ENCODE measurements at places on chromosomes 1 and 21.

DNA sequence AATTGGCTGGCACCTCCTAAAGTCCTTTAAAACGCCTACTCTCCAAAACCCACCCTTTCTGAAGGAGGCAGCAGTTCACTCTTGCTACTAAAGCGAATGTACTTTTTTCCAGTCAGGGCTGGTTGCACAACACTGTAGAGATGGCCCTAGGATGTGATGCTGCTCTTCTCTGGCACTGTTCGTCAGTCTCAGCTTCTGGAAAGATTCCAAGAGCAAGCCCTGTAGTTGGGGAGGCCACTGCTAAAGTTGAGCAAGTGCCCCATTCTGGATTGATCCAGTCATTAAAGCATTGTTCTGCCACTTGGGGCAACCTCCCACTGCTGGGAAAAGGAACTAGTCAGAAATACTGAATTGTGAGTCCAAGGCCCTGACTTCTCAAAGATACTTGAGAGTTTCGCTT, 28.5 kb upstream of the KCNQ4 start:
- DNase-seq = no peak

GRCh38 chr1:8754993-8755392, 62.4 kb downstream of the RERE start:
- DNase-seq = no peak

GRCh38 chr1:4970532-4970931, 316.1 kb downstream of the AJAP1 start:
- no peak for DNase-seq

DNA sequence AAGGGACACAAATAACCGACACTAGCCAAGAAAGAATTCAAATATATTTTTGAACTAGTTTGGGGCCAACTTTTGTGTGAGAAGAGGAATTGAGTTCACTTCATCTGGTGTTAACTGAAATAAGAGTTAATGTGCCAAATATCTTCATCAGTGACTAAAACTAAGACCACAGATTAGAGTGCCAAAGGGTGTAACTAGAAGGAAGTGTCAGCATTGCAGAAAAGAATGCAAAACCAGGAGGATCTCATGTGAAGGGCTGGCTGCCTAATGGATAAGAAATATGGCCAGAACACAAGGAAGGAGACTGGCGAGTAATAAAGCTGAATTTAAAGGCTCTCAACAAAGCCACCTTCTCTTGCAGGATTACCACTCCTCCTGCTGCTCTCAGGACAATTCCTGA, 61.8 kb upstream of the LRRC8D start:
- no peak for DNase-seq

DNA sequence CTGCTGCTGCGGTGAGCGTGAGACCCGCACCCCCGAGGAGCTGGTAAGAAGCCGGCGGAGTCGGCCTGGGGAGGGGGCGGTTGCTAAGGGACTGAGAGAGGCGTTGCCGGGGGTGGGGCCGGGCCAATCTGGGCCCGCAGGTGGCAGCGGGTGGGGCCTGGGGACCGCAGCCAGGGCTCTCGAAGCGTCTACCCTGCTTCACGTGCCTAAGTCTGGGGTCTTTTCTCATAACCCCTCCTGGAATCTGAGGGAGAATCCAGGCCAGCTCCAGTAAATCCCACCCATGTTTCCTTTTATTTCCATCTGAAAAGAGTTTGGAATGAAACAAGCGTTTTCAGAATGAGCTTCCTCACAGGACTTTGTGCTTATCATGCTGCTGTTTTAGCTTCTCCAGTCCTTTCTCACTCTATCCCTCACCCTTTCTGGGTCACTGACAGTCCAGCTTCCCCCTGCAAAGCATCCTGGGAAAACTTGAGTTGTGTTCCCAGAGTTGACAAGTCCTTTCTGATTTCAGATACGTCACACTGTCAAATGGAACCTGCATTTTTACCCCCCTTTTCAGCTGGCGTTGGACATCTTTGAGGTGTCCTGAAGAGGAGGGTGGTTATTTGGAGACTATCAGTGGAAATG, 431 bp downstream of the CLCN6 start:
- no peak for DNase-seq

- no peak for DNase-seq
These were observed 425.3 kb downstream of the NPHP4 start for GRCh38 chr1:5566924-5567323.

GRCh38 chr1:92443893-92444292, 42.8 kb downstream of the GFI1 start:
- DNase-seq = no peak

DNA sequence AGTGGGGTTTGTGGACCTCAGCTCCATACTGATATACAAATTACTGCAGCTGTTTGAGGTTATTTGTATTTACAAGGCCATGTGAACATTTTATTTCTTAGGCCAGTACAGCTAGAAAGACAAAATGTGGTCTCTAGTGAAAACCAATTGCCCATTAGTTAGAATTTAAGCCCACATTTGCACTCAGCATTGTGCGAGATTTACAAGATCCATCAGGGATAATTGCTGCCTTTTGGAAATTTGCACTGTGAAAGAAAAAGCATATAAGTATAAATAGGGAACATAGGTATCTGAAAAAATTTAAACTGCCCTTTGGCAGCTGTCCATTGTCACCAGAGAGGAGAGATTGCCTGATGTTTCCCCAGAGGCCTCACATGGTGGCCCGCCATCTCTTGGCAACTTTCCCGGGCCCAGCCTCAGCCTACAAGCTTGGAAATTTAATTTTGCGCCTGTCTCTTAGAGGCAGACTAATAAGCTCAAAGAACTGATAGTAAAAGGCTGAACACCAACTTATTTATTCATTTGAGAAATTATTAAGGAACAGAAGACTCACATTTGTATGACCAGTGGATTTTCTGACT, 120.7 kb downstream of the MAP3K21 start:
- DNase-seq = no peak

DNA sequence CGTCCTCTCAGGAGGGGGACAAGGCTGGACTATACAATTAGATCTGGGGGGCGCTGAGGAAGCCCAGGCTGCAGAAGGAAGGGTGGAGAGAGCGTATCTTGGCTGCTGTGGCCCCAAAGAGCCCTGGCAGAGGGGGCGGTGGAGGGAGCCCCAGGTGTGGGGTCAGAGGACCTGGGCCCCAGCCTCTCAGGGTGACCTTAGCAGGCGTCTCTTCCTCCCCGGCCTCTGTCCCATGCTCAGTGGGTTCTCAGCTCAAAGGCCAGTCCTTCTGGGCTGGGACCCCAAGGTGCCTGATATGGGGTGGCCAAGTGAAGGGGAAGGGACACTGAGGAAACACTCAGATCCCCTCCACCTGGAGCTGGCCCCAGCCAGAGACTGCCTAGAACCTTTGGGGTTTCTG, 1.8 kb downstream of the FAM131C start:
- no peak for DNase-seq

DNA sequence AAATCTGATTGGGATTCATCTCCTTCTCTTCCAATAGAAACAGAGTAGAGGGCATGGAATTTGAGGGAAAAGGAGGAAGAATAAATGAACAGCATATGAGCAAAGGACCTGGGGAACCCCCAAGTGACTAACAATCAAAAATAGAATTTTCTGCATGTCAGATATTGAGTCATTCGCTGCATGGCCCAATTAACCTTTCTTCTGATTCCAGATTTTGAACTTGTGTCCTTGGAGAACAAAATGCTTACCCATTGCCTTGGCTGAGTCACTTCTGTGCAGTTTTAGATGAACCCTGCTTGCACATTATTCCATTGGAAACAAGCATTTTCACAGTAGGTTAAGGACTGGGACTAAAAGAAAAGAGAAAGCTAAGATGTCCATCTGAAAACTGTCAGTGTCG, 390.5 kb downstream of the ST6GALNAC3 start:
- no peak for DNase-seq

DNA sequence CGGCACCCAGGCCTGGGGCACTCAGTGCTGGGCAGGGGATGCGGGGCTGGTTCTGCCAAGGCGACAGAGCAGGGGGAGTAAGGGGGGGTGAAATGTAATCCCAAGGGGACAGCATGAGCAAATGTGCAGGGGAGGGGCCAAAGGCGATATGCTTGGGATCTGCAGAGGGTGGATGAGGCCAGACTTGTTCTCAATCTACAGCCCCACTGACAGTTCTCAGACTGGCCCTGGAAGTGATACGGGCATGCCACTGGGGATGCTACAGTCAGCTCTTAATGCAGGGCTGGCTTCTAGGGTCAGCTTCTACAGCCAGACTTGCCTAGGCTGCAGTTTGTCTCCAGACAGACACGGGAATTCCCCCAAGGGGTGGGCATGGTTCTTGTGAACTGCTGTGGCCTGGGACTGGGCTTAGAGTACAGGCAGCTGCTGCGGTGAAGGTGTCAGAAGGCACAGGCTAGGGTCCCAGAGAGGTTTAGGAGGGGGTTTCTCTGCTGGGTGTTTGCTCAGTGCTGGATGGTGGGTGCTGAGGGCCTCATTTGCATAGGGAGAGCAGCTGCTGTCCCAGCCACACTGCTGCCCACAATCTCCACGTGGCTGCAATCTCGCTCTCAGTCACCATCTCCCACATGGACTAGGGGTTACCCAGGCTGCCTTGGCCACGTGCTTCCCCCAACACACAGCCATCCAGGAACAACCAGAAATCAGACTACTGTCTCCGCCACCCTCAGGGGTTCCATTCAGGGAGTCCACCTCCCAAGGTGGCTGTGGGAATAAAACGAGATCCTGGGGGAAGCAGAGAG, 190.1 kb downstream of the HIVEP3 start:
- peak; percentile 3 for DNase-seq

DNA sequence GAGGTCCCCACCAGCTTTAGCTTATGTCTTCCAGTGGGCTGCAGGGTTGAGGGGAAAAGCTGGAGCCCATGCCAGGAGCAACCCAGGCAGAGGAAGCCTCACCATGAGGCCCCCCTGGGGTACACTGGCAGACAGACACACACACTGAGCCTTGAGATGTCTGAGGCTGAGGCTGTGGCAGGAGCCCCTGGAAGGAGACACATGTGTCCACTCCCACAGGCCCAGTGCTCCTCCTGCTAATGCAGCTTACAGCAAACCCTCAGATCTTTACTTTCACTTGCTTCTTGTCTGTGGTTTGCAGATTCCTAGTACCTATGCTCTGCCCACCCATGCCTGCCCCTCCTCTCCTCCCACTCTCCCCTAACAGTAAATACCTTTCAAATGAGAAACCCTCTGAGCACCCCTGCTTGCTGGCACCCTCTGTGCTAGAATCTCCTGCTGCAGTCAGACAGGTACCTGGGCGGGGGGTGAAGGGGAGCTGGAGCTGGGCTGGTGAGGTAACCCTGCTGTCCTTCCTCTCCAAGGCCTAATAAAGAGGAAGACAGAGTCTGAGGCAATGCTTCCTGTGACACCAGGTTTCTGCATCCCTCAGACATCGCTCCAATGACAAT, 63.4 kb upstream of the NEK2 start:
- no peak for DNase-seq

- no peak for DNase-seq
These were observed 456.2 kb downstream of the KCNT2 start for GRCh38 chr1:196152086-196152485.

DNA sequence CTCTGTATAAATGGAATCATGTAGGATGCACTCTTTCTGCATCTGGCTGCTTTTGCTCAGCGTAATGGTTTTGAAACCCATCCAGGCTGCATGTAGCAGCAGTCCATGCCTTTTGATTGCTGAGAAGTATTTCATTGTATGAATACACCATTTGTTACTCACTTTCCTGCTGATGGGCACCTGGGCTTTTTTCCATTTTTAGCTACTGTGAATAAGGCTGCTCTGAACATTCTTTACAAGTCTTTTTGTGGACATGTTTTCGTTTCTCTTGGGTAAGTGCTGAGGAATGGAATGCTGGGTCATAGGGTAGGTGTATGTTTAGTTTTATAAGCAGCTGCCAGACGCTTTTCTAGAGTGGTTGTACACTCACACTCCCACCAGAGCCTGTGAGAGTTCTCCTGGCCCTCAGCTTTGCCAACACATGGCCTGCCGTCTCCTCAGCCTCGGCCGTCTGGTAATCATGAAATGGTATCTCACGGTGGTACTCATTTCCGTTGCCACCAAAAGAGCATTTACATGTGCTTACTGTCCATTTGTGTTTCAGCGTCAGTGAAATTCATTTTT, 22.7 kb downstream of the SLX9 start:
- DNase-seq = no peak

- no peak for DNase-seq
These were observed 42.2 kb downstream of the RAP1GAP start for GRCh38 chr1:21626921-21627339.

DNA sequence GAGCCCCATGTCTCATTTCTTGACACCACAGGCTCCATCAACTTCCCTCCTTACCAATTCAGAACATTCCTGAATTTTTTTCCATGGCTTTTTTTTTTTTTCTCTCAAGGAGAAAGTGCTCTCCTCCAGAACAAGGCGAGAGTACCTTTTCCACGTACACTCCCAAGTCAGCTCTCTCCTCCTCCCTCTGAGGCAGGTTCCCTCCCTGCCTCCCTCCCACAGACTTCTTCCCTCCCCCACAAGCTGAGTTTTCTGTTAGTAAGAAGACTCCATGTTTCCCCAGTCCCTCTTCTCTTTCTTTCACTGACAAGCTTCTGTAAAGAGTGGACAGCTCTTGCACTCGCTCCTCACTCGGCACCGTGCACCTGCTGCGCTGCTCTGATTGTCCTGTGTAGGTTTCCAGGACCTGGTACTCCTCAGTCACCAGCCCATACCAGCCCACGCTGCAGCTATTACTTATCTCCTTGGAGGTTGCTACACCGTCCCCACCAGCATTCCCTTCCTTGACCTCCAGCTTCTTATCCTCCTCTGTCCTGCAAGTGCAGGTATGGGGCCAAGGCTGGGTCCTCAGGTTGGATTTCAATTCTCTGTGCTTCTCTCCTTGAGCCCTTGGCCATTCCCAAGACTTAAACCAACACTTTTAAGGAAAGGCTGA, 3.8 kb downstream of the TRAF5 start:
- no peak for DNase-seq

GRCh38 chr21:44583089-44583799, 2.8 kb upstream of the KRTAP10-5 start:
- DNase-seq = no peak

DNA sequence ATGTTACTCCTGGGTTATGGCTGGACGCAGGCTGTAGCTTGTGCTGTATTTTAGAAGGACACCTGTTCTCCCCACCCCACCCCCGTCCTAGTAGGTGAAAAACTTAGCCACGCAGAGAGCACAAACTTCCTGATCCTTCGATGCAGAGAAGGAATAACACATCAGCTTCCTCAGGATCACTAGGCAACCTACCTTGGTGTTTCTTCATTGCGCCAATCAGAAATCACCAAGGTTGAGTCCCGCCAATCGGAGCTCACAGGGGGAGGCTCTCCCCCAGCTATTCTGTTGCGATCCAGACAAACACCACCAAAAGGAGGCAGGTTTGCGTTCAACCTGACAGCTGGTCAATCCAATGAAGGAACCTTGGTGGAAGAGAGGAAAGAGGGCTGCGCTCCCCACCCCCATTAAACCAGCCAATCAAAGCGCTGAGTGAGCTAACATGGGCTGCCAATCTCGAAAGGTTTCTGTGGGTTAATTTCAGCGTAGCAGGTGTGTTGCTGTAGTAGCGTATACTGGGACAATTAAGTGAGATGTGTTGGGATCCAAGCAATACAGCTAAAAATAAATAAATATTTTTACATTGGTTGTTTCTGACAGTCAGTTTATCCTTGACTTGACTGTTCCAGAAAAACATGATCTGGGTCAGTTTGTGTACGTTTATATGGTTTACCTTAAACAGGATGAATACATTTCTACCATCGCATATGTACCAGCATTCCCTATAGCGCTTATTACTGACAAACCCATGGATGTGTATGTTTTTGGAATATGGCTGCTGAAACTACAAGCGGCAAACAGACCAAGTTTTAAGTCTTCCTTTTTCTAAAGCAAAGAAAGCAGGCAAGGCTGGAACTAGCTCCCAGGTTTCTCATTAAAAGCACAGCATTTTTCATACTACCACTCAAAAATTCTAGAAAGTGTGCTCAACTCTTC, at the start of gene GOLPH3L:
GOLPH3L (minus strand) TSS at position 160 of the 933 bp plus-strand sequence. CDS start 2,316 bp downstream, outside the sequence.
- DNase-seq = peak; percentile 95

- DNase-seq = no peak
These were observed 135.7 kb upstream of the L1TD1 start for GRCh38 chr1:62058956-62059355.

Measured in central memory CD4-positive, alpha-beta T cell (primary cell).